ENCODE measurements at places on chromosomes 16 and 17.

DNA sequence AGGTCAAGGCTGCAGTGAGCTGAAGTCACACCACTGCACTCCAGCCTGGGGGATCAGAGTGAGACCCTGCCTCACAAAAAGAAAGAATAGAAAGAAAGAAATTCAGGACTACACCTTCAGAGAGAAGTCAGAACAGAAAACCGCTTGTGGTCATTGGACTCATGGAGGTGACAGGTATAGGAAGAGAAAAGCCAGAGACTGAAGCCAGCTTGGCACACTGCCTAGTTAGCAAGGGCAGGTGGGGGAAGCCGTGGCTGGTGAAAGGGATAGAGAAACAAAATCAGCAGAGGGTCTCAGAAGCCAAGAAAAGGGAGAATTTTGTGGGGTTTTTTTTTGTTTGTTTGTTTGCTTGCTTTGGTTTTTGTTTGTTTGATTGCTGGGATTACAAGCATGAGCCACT, 32.9 kb upstream of the SKAP1 start:
- DNase-seq, result no peak

DNA sequence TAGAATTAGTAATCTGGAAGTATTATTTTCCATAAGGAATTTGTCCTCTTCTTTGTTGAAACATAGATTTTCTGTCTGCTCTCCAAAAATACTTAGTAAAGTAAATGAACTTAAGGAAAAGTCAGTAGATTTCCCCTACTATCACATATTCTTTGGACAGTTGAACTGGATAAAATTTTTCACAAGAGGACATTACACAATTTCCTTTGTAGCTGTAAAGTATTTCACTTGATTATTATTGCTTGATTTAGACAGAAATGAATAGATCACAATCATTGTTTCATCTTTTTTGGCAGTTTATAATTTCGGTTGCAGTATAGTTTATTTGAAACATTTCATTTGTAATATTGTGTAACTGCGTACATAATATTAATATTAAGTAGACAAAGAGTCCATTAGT, 12.5 kb downstream of the CYB5B start:
- DNase-seq, result no peak

GRCh38 chr17:6023036-6023831, 46.9 kb upstream of the WSCD1 start:
- no peak for DNase-seq

GRCh38 chr16:10870137-10870776, 6.7 kb upstream of the CIITA start:
- DNase-seq, result no peak

DNA sequence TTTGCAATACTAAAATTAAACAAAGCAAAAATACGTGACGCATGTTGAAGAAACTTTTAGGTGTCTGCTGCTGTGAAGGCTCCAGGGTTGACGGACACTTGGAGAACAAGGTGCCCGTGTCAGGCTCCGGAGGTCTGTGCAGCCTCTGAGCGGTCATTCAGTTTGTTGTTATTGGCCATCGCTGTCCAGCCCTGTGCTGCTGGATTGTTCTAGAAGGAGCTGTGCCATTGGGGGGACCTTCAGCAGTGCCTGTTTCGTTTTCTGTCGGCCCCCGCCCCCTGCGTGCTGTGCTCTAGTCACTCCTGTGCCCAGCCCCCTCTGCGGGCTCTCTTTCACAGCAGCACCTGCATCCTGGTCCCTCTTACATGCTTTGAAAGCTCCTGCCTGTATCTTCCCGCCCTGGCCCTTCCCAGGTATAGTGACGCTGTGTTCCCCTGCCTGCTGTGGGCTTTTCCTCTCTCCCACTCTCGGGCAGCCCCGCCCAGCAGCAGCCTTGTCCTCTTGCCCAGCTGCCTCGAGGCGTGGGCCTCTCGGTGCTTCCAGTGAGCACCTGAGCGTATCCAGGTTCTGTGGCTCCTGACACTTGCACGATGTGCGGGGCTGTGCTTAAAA, 50.7 kb downstream of the RNF213 start:
- DNase-seq, result no peak

DNA sequence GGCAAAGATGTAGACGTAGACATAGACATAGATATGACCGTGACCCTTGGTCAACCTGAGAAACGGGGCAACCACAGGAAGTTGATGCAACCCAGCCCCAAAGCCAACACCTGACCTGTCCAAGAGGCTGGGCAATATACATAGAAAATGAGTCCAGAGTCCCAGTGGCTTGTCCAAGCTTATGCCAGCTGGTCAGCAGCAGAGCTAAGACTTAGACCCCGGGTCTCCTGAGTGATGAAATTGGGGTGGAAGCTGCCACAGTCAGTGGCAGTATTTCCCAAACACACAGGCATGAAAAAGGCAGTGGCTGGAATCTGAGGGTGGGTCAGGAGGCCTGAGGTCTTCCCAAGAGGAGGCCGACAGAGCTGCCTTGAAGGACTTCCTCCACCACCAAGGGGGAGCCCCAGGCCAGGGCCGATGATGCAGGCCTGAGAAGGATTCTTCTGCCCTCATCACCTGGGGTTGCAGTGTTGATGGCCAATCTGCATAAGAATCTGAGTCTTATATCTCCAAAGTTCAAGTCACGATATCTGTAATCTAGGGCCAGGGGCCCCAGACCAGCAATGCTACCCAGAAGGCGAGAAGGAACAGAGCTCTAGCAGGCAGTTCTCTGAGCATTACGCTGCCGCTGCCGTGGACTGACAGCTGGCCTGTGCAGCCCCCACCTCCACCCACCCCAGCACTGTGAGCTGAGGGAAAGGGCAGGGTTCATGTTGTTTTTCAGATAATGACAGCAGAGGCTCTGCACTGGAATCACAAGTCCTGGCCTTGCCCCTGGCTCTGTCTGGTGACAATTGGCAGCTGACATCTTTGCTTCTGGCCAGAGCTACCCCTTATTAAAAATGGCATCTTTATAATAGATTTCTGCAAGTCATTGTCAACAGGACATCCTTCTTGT, 72.7 kb downstream of the GNAO1 start:
- DNase-seq, result peak; percentile 56

- DNase-seq, result no peak
Observed at GRCh38 chr16:74591876-74592650, 14.9 kb downstream of the GLG1 start.

GRCh38 chr17:20032636-20033035, 23.5 kb downstream of the SPECC1 start:
- DNase-seq, result no peak

- no peak for DNase-seq
Observed at GRCh38 chr17:74547736-74548135, 1.8 kb upstream of the CD300C start.

DNA sequence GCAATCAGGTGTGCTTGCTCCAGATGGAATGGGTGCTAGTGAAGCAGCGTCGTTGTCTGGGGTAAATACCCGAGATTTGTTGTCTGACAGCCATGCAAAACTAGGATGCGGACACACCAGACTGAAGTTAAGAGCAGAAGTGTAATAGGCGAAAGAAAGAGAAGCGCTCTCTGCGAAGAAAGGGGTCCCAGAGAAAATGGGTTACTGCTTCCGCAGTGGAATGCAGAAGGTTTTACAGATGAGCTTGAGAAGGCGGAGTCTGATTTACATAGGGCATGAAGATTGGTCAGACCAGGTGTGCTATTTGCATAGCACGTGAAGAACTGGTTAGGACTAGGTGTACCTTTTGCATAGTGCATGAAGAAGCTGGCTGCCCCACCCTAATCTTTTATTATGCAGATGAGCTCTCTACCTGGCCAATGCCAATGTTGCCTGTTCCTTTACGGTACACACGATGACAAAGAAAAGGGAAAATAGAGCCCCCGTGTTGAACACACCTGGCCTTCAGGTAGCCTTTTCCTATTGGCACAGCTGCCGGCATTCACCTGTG, 32.0 kb upstream of the SNN start:
- DNase-seq, result no peak

GRCh38 chr17:40315678-40316570, 6.9 kb downstream of the RARA start:
- no peak for DNase-seq

- no peak for DNase-seq
Observed at GRCh38 chr16:4852221-4852872, 5.1 kb downstream of the UBN1 start.

GRCh38 chr17:15409721-15410250, 57.6 kb downstream of the CDRT4 start:
- DNase-seq, result no peak

GRCh38 chr17:81419886-81420768, 24.9 kb downstream of the BAHCC1 start:
- DNase-seq, result no peak

DNA sequence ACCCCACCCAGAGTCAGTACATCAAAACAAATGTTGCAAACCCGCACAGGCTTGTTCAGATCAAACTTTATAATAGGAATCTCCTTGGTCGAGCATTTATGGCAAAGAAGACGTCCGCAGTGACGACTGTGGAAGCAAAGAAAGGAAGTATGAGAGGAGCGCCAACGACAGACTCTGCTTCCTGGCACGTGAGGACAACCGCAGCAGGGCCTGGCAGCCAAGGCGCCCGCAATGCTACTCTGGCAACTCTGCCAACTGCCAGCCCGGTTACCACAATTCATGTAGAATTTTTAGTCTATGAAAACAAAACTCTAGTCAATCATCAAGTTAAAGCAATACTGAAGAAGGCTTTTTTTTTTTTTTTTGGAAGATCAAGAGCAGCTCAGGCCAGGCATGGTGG, 24.8 kb downstream of the CYB5D2 start:
- no peak for DNase-seq

DNA sequence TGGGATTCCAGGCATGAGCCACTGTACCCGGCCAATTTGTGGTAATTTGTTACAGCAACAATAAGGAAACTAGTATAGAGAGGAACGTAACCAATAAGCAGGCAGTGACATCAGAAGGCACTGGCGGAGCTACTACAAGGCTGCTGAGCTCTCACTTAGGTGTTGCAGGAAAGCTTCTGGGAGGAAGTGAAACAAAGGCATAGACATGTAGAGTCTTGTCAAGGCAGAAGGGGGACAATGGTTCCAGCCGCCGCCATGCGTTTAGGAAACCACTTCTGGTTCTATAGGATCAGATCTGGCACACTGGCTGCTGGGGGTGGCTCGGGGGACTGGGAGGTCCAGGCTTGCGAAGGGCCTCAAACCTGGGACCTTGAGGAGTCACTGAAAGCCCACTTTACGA, 9.4 kb upstream of the CPSF4L start:
- no peak for DNase-seq

DNA sequence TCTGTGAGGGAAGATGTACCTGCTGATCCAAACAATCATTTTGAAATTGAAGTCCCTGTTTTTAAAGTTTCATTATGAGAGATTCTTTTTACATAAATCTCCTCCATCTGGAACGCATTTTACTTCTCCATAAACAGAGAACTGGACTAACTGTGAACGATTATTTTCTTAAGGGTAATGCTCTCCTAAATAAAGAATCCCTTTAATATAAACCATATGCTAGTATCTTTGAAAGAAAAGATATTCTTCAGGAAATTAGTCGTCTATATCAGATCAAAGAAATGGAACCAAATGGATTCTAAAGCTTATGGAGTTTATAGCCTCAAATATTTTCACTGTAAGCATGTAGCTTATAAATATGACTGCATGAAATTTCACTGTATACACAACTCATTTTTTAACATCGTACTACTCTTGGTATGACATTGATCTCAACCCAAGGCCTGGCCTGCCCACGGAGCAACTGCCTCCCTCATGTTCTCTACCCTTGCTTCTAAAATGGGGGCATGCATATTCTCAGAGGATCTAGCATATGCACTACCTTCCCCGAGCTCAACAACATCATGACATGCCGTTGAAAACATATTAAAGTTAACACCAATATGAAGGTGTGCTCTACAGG, 66.4 kb downstream of the MYH10 start:
- DNase-seq, result no peak

DNA sequence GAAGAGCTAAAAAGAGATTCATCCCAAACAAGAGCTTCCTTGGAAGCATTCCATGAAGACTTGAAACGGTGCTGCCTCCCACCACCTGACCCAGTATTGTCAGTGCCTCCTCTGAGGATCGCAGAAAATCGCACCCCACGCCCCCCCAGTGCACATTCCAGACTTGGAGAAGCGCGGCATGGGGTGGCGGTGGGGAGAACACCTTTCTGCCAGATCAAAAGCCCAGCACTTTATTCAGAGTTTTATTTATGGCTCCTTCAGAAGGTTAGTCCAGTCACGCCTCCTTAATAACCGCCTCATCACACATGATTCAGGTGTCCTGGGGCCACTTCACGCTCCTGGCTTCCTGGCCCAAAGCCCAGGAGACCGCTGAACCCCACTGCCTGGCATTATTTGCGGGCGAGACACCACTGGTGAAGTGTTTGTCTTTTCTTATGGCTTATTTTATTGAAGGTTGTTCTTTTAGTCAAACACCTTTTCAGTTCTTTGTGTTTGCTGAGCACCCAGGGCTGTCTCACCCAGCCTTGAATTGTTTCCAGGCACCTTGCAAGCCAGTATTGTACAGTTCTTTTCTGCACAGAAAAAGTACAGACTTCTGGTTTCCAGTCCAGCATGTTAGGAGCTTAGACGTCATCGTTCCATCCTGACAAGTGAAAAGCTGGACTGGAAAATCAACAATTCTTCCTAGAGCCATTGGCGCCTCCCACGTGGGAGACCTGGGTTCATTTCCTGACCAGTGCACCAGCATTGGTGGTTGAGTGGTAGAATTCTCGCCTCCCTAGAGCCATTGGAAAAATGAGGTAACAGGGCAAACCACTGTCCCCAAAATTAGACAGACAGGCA, 79.6 kb upstream of the CACNG5 start:
- DNase-seq, result no peak

DNA sequence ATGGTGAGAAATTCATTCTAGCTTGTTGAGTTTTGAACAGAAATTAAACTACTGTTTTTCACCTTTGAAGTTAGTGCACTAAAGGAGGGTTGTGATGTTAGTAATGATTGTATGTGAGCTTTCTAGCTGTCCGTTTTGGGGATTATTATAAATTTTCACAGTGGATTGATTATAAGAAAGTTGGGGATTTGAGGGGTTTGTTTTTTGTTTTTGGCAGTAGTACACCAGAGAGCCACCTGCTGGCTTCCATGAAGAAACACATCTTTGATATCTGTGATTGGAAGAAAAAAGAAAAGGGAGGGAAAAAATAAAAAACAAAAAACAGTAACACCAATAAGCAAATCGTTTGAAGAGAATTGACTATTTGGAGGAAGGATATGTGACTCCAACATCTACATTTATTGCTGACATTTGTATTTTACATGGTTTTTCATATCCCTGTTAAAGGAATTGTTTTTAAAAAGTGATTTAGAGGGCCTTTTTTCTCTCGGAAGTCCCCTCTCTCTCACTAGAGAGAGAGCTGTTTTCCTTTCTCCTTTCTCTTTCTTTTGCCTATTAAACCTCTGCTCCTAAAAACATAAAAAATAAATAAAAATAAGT, 1469.5 kb upstream of the GOT2 start:
- DNase-seq, result no peak
